Brain (organoid and tissue), 16 donors: ENCODE measurements at places on chromosomes 4 and X. TPM values are rescaled to one million over a fixed set of nuclear protein-coding genes. Genes with fewer than 3 reads are reported as not detected.

GRCh38 chrX:138270931-138271330 is 440.6 kb downstream of the FGF13 start:
- no peak for DNase-seq

DNA sequence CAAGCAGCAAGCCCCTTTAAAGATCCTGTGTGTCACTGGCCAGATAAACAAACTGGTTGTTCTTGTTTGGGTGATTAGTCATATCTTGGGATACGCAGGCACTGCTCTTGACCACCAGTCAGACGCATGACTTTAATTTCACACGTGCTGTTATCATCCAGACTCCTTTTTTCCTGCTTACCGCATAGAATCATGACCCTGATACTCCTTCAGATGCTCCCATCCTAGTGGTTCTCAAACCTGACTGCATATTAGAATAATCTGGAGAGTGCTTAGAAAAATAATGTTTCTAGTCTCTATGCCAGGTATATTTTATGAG is 78.8 kb downstream of the CLDN22 start:
- no peak for DNase-seq

GRCh38 chrX:100408713-100409609 is 1.1 kb downstream of the PCDH19 start:
- DNase-seq, result no peak

GRCh38 chr4:83388313-83388676 is 53.6 kb upstream of the HPSE start:
- DNase-seq, result no peak

GRCh38 chrX:133745349-133745748 is 240.0 kb downstream of the GPC3 start:
- no peak for DNase-seq

The CSN3 gene
- not detected for polyA plus RNA-seq

The OTC gene
- not detected for polyA plus RNA-seq

The POU4F2 gene
- polyA plus RNA-seq, result not detected
